T-helper 22 cell (primary cell): ENCODE measurements at places on chromosomes 16 and 17.

GRCh38 chr17:67639555-67639954 is 78.2 kb upstream of the NOL11 start:
- no peak for DNase-seq

DNA sequence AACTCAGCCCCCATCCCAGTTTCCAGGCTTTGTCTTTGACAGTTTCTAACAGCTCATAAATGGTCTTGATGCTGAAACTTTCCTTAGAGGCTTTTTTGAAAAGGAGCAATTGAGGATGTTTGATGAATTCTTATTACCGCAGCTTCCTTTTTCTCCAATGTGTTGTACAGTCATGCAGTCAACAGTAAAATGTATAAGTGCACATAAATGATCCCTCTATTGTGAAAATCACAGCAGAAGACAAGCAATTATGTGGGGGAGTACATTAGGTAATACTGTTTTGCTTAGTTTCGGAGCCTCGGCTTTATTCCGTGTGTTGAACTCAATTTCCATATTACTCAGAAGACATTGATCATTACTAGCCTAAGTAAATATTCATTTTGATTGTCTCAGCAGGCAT is 673.7 kb downstream of the CDH8 start:
- DNase-seq: no peak

DNA sequence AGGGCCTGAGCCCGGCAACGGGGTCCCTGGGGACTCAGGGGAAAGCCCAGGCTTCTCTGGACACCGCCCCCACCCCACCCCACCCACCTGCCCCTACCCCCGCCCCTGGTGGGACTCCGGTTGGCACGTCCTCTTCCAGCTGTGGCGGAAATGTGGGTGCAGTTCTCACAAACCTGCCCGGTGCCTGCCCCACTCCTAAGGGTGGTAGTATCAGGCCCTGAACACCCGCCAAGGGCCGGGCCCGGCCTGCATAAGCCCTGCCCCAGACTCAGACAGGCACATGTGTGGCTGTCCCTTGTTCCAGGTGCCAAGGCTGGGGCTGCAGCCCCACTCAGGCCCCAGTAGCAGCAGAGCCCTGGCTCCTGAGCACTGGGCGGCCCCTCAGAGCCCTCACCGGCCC is 58.1 kb downstream of the ACTG1 start:
- DNase-seq: no peak

GRCh38 chr16:73542885-73543284 is 495.0 kb upstream of the ZFHX3 start:
- no peak for DNase-seq

DNA sequence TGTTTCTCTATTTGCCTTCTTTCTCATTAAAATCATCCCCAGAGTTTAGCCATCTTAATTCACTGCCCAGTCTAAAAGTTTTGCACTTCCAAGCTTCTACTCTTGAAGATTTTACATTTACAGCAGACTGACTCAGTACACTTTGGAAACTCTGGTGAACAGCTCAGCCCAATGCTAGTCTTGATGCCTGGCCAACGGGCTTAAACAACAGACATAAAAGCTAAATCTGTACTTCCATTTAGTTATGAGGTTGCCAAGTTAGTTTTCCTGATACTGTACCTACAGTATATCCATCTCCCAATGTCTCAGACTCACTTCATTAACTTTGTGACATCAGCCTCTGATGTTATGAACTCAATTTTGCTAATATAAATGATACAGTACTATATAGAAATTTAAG is 891.8 kb upstream of the SOX9 start:
- no peak for DNase-seq

DNA sequence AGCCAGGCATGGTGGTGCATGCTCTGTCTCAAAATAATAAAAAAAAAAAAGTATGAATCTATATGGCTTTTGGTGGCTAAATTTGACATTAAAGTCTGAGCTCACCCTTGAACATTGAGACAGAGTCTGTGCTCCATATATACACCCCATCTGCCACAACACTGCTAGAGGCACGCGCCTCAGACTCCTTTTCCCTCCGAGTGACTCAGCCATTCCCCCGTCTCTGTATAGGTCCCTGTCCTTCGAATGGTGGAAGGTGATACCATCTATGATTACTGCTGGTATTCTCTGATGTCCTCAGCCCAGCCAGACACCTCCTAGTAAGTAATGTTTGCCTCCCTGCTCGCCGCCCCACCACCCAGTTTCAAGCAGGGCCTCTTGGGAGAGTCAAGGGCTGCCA is 4.5 kb upstream of the EFNB3 start:
- no peak for DNase-seq

DNA sequence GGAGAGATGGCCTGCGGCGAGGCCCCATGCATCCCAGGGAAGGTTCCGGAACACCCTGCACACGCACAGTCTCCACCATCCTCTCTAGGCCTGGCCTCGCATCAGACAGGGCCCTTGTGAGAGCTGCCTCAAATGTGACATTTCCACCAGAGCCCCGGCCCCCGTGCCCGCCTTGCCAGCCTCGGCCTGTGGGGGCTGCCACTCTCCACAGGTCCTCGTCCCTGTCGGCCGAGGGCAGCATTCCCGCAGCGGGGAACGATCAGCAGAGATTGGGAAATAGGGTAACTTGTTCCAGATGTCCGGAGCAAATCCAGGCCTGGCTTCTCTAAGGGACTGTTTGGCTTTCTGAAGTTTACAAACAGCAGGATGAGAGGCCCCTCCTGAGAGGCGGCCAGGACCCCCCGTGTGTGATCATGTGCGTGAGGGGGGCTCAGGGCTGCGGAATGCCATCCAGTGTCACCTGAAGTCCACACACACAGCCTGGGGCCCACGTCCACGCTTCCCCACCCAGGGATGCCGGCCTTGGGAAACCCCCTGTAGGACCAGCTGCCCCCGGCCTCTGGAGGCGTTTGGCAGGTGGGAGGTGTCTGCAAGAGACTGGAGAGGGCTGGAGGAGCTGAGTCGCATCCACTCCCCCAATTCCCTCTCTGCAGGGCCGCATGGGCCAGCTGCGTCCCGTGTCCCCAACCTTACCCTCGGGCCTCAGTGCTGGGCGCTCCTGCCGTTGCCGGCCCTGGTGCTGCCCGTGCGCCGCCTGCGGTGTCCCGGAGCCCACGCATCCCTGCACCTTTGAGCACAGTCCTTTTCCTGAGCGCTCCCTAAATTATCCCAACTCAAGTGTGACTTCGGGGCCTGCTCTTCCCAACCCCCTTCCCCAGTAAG is 70.4 kb downstream of the ZDHHC7 start:
- no peak for DNase-seq

DNA sequence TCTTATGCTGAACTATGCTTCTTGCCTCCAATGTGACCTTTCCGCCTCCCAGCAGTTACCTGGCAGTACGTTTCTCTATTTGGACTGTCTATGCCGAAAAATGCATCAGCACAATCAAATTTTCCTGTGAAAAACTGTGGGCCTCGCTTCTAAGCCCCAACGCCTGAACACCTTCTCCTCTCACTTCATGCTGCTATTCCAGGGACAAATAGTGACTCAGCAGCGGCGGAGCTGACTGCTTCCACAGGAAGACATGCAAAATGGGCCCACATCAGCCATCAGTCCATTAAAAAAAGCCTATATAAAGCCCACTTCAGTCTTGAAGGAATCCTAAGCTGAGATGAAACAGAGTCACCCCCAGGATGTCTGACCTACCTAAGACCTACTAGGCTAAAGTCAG is 10.5 kb upstream of the PIP4K2B start:
- no peak for DNase-seq

GRCh38 chr17:57839571-57839923 is 10.3 kb downstream of the MRPS23 start:
- DNase-seq: no peak

- no peak for DNase-seq
Measured at GRCh38 chr16:2150418-2151187, 2.2 kb downstream of the RAB26 start.
